Osteocyte (in vitro differentiated cells): ENCODE measurements at places on chromosomes 2 and 18. TPM values are rescaled to one million over a fixed set of nuclear protein-coding genes. Genes with fewer than 3 reads are reported as not detected.
A peak's percentile ranks its signal among the peaks of the same experiment; 100 is the strongest.

DNA sequence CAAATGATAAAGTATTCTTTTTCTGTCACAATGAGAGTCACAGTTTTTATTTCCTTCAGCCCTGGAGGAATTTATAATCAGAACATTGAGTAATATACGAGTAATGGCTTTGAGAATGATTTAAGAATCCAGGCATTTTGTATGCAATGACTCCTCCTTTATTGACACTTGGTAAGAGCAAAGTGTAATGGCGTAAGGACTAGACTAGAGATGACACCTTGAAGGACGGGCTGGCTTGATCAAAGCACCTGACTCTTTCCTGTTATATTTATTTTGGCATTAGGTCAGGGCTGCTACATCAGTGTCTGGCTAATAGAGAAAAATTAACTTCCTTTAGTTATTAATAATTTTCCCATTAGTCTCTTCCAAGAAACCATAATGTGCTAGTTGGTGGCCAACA lies 482.4 kb upstream of the GCFC2 start:
- DNase-seq: no peak

- no peak for DNase-seq
Observed at GRCh38 chr2:166373105-166373504, 2.6 kb downstream of the SCN9A start.

Gene OSBPL6
- 3.7 and 3.9 TPM in 2 replicates for total RNA-seq

Gene CYRIA
- total RNA-seq: 2.8 TPM in 2 replicates

DNA sequence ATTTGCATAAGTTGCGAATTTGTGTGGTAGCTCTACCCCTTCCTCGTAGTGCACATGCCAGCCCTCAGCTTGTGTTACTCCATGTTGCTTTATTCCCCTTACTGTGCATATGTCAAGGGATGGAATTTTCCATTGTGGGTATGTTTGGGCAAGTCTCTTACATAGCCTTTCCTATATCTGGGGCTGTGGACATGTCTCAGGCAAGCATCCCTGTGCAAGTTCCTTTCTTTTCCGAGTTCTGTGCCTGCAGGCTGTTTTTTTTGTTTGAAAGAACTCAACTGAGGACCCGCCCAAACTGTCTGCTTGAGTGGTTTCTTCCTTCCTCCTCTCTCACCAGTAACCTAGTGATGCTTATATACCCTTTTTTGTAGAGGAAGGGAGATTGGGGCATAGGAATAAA lies 1739.1 kb upstream of the PIK3C3 start:
- DNase-seq: no peak

DNA sequence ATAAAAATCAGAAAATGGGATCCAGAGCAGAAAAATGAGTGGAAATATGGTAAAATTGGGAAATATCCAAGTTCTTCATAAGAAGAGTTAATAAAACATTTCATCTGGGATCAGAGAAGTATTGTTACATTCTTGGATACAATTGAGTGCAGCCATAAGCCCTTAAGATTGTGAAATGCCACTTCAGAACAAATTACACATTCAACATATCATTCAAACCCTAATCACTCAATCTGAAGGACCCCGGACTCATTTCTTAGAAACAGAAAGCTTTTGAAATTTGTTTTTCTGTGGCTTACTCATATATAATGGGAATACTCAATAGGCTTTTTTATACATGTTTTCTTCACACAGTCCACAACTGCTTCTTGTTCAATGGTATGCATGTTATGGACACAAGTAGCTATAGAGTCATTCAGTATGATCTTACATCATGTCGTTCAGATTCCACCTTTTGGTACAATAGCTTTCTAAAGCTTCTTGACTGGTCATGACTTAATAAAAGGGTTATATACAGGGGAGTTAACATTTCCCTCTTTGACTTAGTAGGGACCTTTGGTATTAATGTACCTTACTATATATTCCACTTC lies 39.9 kb downstream of the SCN7A start:
- DNase-seq: no peak

DNA sequence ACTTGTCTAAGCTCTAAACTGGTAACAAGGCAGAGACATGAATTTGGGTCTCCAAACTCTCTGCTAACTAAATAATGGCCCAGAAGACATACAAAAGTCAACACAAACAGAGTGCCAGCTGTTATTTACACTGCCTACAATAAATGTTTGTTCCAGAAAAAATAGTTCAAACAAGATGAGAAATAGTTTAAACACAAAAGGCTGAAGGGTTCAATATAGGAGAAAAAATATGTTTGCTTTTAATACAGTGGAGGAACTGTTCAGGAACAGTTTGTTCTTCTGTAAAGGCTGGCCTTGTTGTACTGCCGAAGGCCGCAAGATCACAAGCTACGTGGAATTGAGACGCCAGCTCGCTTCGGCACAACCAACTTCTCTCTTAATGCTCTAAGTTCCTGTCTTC lies 74.6 kb downstream of the AFF3 start:
- no peak for DNase-seq

Gene RBMS1
- 161 and 169 TPM in 2 replicates for total RNA-seq

Gene NOSTRIN
- not detected in 2 replicates for total RNA-seq

DNA sequence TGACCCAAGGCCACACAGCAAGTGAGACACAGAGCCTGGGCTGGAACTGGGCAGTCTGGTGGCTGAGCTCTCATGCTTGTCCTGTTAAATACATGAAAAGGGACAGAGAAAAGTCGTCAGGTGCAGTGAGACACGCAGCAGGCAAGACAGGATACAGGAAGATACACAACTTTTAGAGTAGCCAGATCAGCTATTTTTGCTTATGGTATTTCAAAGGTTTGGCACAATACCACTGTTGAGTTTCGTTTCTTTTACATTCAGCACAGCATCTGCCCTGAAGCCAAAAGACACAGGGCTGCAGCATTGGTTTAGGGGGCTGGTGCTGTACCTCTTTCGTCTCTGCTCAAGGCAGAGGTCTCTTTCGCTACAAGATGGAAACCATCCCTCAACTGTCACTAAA lies 14.0 kb downstream of the FHL2 start:
- DNase-seq: no peak

Gene NABP1
- total RNA-seq: 10.6 and 12.2 TPM in 2 replicates

Gene CELF4
- total RNA-seq: not detected in 2 replicates

DNA sequence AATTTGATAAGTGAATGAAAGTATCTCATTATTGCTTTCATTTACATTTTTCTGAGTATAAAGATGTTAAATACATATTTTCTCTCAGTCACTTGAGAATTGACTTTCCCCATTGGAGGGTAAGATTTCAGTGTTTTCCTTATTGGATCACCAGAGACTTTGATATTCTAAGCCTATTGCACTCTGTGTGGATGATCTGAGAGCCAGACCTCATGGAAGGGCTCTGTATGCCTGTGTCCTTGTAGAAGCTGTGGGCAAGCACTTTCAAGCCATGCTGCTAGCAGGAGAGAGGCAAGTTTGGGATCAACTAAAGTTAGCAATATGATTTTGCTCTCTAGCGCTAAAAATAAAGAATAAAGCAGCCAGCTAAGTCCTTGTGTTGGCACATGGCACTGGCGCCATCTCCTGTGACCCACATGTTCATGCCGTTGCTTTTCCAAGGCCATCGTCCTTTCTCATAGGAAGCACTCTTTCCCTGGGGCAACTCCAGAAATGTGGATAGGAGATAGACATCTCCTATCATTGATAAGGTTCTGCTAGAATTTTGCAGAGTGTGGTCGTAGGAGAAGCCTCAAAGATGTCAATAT lies 72.6 kb downstream of the AOX1 start:
- DNase-seq: no peak

DNA sequence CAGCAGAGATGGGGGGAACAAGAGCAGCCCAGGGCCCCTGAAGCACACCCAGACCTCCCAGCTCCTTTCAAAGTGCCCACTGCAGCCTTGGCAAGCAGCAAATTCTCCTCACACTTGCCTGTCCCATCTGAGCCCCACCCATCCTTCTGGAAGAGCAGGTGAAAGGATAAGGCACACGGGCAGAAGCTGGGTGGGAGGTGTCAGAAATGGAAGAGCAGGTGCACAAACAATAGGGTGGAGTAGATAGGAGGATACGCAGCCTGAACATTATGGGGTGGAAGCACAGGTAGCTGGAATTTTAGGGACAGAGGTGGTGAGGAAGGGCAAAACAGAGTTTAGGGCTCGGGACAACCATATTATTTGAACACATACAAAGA lies 69.2 kb downstream of the TNS1 start:
- DNase-seq: no peak

GRCh38 chr2:30686669-30687068 lies 120.6 kb downstream of the CAPN13 start:
- DNase-seq: peak; percentile 23

Gene PRKAG3
- not detected in 2 replicates for total RNA-seq

Gene PLGLB2
- 5.9 and 7.0 TPM in 2 replicates for total RNA-seq

GRCh38 chr2:181578829-181579228 lies 78.1 kb downstream of the CERKL start:
- no peak for DNase-seq

DNA sequence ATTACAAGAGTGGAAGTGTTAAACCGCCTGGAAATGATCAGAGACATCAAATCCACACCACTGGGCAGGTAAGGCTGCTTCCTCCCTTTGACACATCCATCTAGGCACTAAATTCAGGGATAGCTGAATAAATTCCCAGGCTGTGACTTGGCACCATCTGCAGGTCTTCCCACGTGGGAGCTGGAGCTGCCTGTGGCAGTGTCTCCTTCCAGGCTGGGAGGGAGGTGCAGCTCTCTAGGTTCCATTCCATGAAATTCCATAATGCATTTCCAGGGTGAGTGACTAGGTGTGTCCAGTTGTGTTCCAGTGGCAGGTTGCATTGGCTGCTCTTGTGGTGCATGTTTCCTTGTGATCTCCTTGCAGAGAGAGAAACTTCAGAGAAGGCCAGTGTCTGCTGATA lies 188.9 kb upstream of the CXCR4 start:
- no peak for DNase-seq

- no peak for DNase-seq
Observed at GRCh38 chr2:109427661-109428091, 186.1 kb downstream of the SEPTIN10 start.

GRCh38 chr2:62524293-62524941 lies 18.4 kb upstream of the TMEM17 start:
- DNase-seq: no peak

DNA sequence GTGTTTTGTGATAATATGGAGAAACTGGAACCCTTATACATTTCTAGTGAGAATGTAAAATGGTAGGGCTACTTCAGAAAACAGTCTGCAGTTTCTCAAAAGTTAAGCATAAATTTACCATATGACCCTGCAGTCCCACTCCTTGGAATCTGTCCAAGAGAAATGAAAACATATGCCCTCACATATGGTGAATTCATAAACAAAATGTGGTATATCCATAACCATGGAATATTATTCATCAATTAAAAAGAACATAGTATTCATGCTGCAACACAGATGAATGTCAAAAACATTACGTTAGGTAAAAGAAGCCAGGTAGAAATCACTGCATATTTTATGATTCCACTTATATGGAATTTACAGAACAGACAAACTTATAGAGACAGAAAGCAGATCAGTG lies 11.8 kb downstream of the ROCK2 start:
- no peak for DNase-seq

- no peak for DNase-seq
Observed at GRCh38 chr2:134425724-134426496, 172.0 kb downstream of the MGAT5 start.

- DNase-seq: no peak
Observed at GRCh38 chr2:84749442-84749841, 131.4 kb downstream of the TRABD2A start.

GRCh38 chr2:234409590-234409989 lies 87.3 kb downstream of the ARL4C start:
- DNase-seq: no peak

- DNase-seq: no peak
Observed at GRCh38 chr2:201470821-201471731, 19.5 kb downstream of the STRADB start.

Gene HOXD13
- not detected in 2 replicates for total RNA-seq

DNA sequence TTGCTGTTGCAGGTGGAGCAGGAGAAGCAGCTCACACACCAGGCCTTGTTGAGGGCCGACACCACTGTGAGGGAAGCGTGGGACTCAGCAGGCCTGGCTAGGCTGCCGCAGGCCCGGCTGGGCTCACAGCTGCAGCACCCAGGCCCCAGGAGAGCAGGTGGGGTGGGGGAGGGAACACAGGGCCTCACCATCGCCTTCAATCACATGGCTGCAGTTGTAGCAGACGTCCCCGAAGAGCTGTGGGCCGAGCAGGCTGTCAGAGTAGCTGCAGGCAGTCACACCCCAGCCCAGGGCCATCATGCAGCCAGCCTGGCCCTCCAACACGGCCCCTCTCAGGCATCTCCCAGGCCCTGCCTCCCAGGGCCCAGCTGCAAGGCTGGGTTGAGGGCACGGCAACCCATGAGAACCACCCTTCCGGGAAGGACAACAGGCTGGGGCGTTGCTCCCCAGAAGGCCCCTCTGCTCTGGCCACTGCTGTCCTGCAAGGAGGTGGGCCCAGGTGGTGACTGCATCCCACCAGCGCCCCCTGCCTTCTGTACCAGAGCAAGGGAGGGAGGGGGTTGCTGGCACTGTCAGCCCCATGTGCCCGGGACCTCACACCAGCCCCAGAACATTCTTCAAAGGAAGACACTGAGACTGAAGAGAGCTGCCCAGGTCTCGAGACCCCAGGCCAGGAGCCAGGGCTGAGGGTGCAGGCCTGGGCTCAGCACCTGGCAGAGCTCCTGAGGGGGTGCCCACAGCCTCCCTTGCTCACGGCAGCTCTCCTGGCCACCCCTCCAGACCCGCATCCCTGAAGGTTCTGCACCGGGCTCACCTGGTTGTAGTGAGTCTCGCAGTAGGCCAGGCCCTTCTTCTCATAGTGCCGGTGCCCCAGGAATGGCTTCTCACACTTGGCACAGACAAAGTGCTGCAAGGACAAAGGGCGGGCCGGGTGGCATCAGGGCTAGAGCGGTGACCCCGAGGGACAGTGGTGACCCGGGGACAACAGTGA lies 5.6 kb upstream of the GPR17 start:
- no peak for DNase-seq

GRCh38 chr2:168912901-168913369 lies 11.8 kb downstream of the G6PC2 start:
- no peak for DNase-seq

DNA sequence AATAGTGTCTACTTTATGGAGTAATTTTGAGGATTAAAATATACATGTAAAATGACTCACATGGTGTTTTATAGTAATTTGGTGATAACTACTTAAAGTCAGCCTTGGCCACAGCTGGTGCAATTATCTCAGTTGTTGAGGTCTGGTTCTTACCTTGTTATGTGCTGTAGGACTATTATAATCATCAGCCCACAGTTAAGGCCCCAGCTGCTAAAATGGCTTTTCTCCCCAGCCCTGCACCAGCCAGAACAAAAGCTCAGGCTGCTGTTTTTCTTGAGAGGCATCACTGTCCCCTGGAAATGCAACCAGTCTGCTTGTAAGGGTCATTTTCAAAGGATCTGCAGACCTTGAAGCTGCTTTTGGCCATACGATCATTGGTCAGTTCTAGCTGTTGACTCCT lies 283.3 kb upstream of the THUMPD2 start:
- no peak for DNase-seq

DNA sequence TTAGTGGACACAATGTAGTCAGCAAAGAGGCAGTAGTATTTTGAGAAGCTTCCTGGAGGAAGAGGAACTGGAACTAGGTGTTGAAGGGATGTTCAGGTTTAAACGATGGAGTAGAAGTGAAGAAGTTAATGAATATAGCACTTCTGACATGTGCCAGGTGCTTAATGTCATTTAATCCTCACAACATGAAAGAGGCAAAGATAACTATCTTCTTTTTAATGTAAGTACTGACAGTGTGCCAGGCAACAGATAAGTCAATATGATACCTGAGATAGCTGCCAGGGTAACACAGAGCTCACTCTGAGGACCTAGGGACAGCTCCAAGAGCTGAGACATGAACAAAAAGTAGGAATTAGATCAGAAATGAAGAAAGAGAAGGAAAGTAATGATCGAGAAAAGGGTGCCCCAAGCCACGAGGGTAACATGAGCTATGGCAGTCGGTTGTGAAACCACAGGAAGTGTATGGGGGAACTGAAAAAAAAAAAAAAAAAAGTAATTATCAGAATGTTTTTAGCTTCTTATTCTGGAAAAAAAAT lies 140.7 kb downstream of the RNF144A start:
- peak; percentile 2 for DNase-seq
